ENCODE measurements at places on chromosomes 16 and 17. TPM values are rescaled to one million over a fixed set of nuclear protein-coding genes. Genes with fewer than 3 reads are reported as not detected.

Gene GLG1
- total RNA-seq = 70.9 TPM

Gene TRIM47
- 65.4 TPM for total RNA-seq

Gene TEKT1
- not detected for total RNA-seq

Gene HELZ
- 85.0 TPM for total RNA-seq

Gene SPNS2
- total RNA-seq = 109 TPM

Gene PPP1R27
- not detected for total RNA-seq

Gene RNPS1
- total RNA-seq = 62.1 TPM

Gene ADORA2B
- total RNA-seq = 5.6 TPM

Gene TEX19
- total RNA-seq = not detected

Gene HNF1B
- total RNA-seq = not detected

Gene TEKT5
- not detected for total RNA-seq

Gene ABCC3
- 2.2 TPM for total RNA-seq

Measured in bladder microvascular endothelial cell (primary cell).